ENCODE measurements at places on chromosomes 16 and 17.
A peak's percentile ranks its signal among the peaks of the same experiment; 100 is the strongest.

DNA sequence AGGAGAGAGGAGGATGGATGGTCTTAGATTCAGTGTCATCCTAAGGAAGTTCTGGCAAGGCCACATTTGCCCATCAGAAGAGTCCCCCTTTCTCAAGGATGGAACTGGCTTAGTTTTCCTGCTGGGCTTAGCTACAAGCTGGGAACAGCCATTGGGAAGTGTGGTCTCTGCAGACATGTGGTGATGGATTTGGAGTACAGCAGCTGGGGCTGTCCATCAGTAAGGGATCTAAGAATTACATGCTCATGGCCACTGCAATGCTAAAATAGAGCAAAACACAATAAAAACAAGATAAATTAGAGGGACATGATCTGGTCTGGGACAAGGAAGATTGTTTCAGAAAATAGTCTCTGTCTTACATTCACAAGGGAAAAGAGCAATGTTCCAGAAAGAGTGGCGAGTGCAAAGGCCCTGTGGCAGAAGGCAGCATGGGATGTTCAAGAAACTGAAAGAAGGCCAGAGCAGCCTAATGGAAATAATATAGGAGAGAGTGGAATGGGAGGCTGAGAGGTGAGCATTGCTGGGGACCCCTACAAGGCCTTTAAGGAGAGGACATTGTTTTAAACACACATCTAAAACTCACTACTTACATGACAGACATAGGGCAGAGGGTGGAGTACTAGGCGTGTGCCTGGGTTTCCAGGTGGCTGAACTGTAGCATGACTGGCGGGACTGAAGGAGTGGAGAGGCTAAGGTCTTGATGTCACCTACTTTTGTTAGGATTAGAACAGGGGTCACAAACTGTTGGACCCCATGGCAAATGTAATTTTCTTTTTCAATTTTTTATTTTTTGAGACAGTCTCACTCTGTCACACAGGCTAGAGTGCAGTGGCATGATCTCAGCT is 17.0 kb upstream of the TOX3 start:
- H3K27ac ChIP-seq = no peak overlapping the region
- H3K36me3 ChIP-seq = no peaks in the 10 kb centered on the region
- H3K27me3 ChIP-seq = no peaks in the 10 kb centered on the region

DNA sequence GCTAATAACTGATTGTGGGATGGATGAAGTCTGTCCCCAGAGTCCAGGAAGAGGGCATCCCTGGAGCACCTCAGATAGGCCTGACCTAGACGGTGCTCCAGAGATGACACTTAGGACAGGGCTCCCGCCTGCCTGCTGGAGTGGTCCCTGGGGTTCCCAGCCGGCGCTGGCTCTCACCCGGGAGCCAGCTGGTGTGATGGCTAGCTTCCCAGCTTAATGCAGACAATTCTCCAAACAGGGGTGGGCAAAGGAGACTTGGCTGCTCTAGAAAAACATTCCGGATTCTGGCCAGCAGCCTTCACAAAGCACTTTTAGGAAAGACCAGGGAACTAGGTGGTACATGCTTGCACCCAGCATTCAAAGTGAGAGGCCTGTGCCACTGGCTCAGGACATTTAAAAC is 18.6 kb downstream of the ACE start:
- no peaks in the 10 kb centered on the region for H3K4me1 ChIP-seq
- no peaks in the 10 kb centered on the region for H3K36me3 ChIP-seq
- H3K4me3 ChIP-seq = no peak overlapping the region

DNA sequence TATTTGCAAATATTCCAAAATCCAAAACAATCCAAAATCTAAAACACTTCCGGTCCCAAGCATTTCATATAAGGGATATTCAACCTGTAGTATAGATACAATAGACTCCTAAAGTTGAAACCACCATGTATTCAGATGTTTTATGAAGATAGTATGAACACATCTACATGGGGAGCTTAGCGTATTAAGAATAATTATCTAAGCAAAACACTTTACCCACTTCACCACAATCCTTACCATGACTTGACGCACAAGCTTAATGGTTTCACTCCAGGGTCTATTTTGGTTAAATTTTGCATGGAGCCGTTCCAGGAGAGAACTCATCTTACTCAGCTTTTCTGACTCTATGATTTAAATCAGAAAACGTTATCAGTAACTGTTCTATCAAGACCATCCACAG is 3.5 kb downstream of the MED1 start:
- no peaks in the 10 kb centered on the region for H3K27me3 ChIP-seq
- DNase-seq = no peak
- H3K4me3 ChIP-seq = no peak overlapping the region
- H3K27ac ChIP-seq = no peak overlapping the region
- H3K36me3 ChIP-seq = no peaks in the 10 kb centered on the region

DNA sequence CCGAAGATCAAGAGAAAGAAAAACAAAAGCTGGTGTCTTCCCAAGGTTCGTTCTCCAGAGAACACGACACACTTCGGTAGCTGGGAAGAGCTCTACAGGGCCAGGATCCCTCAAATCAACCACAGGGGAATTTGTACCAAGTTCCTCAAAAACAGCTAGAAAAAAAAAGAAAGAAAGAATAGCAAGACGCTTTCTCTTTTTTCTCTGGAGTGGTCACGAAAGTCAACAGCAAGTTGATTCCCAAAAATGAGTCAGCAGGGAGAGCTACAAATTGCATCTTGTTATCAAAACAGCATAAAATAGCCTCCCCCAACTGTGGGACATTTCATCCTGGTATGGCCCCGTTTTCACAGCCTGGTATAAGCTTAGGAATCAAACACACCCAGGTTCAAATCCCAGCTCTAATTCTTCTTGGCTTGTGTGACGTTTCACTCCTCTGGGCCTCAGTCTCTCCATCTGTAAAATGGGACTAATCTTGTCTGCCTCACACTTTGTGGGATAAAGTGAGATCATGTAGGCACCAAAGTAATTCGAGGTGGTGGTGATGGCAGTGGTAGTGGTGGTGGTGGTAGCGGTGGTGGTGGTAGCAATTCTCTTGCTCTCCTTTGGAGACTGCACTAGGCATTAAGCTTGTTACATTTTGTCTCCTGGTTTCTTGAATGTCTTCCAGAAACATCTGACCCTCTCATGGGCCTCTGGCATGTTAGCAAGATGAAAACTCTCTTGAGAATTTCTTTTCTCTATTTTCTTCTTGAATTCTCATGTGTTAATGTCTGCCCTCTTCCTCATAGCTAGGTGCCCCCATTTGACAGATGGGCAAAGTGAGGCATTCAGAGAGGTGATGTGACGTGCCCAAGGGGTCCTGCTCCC is 988 bp upstream of the IL21R start:
- no peak for DNase-seq
- H3K4me1 ChIP-seq = no peaks in the 10 kb centered on the region
- H3K27me3 ChIP-seq = no peaks in the 10 kb centered on the region
- no peak overlapping the region for H3K4me3 ChIP-seq

- H3K36me3 ChIP-seq = no peaks in the 10 kb centered on the region
- no peak for DNase-seq
- no peak overlapping the region for H3K27ac ChIP-seq
- no peaks in the 10 kb centered on the region for H3K27me3 ChIP-seq
Measured at GRCh38 chr17:77585142-77585860, 373.2 kb upstream of the TNRC6C start.

- no peak overlapping the region for H3K4me3 ChIP-seq
- no peak overlapping the region for H3K27ac ChIP-seq
- H3K27me3 ChIP-seq = no peaks in the 10 kb centered on the region
Measured at GRCh38 chr16:73092236-73092781, 44.4 kb upstream of the ZFHX3 start.

DNA sequence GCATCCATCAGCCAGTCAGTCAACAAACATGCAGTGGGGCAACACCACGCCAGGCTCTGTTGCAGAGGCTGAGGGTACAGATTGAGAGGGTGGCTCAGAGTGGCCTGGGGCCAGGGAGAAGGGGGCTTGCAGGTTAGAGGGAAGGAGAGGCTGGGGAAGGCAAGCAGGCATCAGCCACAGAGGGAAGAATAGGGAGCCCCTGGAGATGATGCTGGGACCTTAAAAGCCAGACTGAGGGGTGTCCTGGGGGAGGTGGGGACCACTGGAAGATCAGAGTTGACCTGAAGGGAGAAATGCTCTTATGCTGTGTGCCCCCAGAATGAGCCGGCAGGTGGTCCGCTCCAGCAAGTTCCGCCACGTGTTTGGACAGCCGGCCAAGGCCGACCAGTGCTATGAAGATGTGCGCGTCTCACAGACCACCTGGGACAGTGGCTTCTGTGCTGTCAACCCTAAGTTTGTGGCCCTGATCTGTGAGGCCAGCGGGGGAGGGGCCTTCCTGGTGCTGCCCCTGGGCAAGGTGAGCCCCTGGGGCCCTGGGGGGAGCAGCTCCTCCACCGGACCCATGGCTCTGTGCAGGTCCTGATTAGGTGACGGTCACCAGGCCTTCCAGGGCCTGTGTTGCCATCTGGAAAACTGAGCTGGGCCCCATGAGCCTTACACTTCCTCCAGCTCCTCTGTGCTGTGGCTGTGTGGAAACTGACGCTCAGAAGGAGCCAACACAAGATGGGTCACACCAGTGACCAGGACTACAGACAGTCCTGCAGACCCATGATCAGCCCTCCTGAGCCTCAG is 1.7 kb downstream of the CORO1A start:
- H3K27me3 ChIP-seq = no peaks in the 10 kb centered on the region
- no peak for DNase-seq
- H3K36me3 ChIP-seq = no peaks in the 10 kb centered on the region
- H3K4me1 ChIP-seq = no peaks in the 10 kb centered on the region

- H3K36me3 ChIP-seq = no peaks in the 10 kb centered on the region
- H3K4me1 ChIP-seq = no peaks in the 10 kb centered on the region
- H3K27ac ChIP-seq = no peak overlapping the region
- H3K27me3 ChIP-seq = no peaks in the 10 kb centered on the region
Measured at GRCh38 chr16:20323591-20324117, 3.7 kb downstream of the GP2 start.

DNA sequence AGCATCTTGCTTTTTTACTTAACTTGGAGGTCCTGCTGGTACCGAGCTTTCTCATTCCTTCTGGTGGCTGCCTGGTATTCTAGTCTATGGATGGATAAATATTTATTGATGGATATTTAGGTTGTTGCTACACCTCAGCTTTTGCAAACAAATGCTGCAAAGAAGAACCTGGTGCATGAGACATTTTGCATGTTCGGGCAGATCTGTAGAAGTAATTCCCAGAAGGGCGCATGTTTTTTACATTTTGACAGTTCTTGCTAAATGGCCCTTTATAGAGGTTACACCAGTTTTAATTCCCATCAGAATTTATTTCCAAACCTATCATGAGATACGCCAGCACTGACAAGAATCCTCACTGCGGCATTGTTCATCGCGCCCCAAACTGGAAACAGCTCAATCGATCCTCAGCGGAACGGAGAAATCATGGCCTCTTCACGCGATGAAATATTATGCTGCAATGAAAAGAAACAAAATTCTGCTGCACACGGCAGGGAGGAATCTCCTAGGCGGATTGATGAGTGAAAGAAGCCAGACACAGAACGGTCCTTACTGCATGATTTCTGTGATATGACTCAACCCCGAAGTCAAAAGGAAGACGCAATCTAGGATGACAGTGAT is 68.0 kb upstream of the CREBBP start:
- no peaks in the 10 kb centered on the region for H3K27me3 ChIP-seq
- H3K4me3 ChIP-seq = no peak overlapping the region
- no peaks in the 10 kb centered on the region for H3K4me1 ChIP-seq
- no peak for DNase-seq
- H3K36me3 ChIP-seq = no peaks in the 10 kb centered on the region
- H3K27ac ChIP-seq = no peak overlapping the region

DNA sequence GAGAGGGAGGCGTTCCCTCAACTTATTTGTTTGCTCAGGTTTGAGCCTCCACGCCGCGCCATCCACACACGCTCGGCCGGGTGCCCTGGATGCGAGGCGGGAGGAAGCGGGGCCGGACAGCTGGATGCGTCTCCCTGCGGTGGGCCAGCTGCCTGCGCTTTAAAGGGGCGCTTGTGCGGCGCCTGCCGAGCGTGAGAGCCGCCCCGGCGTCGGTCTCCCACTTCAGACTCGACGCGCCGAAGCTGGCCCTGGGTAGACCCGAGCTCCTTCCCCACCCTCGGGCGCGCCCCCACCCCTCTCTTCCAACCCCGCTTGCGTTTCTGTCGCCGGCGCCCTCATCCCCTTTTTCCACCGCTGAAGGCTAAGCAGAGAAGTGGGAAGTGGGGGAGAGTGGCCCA is 527 bp upstream of the CHAD start:
- no peak overlapping the region for H3K27ac ChIP-seq
- DNase-seq = no peak
- peak overlapping the region; percentile 28 for H3K4me3 ChIP-seq
- no peaks in the 10 kb centered on the region for H3K27me3 ChIP-seq
- no peaks in the 10 kb centered on the region for H3K36me3 ChIP-seq
- no peaks in the 10 kb centered on the region for H3K4me1 ChIP-seq

- no peaks in the 10 kb centered on the region for H3K27me3 ChIP-seq
- no peaks in the 10 kb centered on the region for H3K36me3 ChIP-seq
- DNase-seq = no peak
- H3K4me3 ChIP-seq = no peak overlapping the region
- no peaks in the 10 kb centered on the region for H3K4me1 ChIP-seq
Measured at GRCh38 chr16:66888647-66889615, 8.6 kb downstream of the PDP2 start.

DNA sequence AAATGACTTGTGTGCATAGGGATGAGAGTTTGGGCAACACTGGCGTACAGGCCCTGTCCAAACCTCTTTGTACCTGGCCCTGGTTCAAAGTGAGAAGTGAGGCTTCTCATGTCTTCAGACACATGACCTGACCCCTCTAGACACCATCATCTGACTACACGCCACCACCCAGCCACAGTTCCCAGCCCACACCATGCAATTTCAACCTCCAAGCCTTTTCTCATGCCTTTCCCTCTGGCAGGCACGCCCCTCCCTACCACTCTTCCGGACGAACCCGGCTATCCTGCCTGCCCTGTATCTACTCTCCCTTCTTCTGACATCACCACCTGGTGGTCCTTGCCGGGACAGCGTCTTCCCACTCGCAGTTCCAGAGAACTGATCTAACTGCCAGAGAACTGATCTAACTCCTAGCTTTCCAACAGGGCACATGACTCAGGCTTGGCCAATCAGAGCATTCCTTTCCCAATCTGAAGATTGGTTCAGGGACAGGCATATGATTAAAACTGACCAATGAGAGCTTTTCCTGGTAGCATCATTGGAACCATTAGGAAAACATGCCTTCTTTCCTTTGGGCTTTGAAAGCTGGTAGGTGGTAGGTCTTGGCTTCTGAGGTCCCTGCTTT is 27.1 kb upstream of the IL21R start:
- H3K27me3 ChIP-seq = no peaks in the 10 kb centered on the region
- no peaks in the 10 kb centered on the region for H3K4me1 ChIP-seq
- H3K27ac ChIP-seq = no peak overlapping the region
- DNase-seq = peak; percentile 62
- H3K4me3 ChIP-seq = no peak overlapping the region
- no peaks in the 10 kb centered on the region for H3K36me3 ChIP-seq

DNA sequence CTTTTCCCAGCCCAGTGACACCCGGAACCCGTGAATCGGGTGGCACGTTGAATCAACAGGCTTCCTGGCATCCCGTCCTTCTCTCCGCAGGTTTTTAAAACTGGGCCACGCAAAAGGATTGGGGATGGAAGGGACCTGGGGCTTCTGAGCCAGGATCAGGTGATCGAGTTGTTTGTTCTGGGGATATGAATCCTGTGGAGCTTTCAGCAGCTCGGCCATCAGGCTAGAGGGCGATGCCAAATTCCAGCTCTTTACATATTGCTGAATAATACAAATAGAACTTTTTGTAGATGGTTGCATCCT is 473 bp downstream of the SUPT6H start:
- peak overlapping the region; percentile 72 for H3K4me3 ChIP-seq
- H3K4me1 ChIP-seq = no peaks in the 10 kb centered on the region
- DNase-seq = no peak
- H3K36me3 ChIP-seq = no peaks in the 10 kb centered on the region

GRCh38 chr16:22641131-22641628 is 130.5 kb downstream of the NPIPB5 start:
- H3K4me3 ChIP-seq = no peak overlapping the region
- no peaks in the 10 kb centered on the region for H3K4me1 ChIP-seq
- H3K36me3 ChIP-seq = no peaks in the 10 kb centered on the region
- no peaks in the 10 kb centered on the region for H3K27me3 ChIP-seq
- no peak for DNase-seq

Measured in uterus (tissue), 4 donors.